ENCODE measurements at places on chromosomes 12 and 14.

DNA sequence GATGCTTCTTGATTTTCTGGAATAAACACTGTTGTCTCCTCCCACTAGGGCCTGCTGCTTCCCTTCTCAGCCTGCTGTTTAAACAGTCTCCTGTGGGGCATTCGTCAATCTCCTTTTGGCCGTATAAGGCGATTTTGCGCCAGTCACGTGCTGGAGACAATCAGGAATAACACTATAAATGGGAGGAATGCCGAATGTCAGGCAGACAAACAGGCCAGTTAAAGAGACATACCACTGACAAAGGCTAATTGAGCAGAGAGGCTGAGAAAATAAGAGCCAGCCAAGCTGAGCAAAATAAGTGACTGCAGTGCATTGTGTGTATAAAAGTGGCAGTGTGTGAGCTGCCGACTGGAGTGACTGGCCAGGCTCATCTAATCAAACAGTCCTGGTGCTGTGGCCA, 23.3 kb downstream of the DMAC2L start:
- no peak for DNase-seq

- peak; percentile 64 for DNase-seq
These were observed 179.6 kb upstream of the NUDT4 start for GRCh38 chr12:93198086-93198485.

DNA sequence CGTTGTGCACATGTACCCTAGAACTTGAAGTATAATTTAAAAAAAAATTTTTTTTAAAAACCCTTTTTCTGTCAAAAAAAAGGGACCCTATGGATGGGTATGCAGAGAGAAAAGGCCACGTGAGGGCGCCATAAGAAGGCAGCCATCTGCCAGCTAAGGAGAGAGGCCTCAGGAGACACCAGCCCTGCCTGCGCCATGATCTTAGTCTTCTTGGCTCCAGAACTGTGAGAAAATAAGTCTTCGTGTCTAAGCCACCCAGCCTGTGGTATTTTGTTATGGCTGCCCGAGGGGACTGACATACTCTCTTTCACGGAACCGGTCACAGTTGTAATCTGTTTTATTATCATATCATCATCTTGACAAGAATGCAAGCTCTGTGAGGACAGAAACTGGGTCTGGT, 174.8 kb downstream of the EFCAB11 start:
- no peak for DNase-seq

GRCh38 chr12:124279315-124279714, 15.6 kb upstream of the RFLNA start:
- DNase-seq, result no peak

GRCh38 chr12:93794738-93795137, 117.6 kb downstream of the CRADD start:
- DNase-seq, result no peak

DNA sequence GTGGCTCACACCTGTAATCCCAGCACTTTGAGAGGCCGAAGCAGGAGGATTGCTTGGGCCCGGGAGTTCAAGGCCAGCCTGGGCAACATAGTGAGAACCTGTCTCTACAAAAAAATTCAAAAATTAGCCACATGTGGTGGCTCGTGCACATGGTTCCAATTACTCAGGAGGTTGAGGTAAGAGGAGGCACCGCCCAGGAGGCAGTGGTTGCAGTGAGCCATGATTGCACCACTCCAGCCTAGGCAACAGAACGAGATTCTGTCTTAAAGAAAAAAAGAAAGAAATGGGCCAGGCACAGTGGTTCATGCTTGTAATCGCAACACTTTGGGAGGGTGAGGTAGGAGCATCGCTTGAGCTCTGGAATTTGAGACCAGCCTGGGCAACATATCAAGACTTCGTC, 33.5 kb downstream of the MAP1LC3B2 start:
- DNase-seq, result peak; percentile 45

- no peak for DNase-seq
These were observed 36.6 kb downstream of the TC2N start for GRCh38 chr14:91830777-91831176.

GRCh38 chr12:9076733-9077132, 39.0 kb downstream of the A2M start:
- DNase-seq, result no peak

GRCh38 chr12:104737791-104738301, 220.2 kb downstream of the SLC41A2 start:
- no peak for DNase-seq

DNA sequence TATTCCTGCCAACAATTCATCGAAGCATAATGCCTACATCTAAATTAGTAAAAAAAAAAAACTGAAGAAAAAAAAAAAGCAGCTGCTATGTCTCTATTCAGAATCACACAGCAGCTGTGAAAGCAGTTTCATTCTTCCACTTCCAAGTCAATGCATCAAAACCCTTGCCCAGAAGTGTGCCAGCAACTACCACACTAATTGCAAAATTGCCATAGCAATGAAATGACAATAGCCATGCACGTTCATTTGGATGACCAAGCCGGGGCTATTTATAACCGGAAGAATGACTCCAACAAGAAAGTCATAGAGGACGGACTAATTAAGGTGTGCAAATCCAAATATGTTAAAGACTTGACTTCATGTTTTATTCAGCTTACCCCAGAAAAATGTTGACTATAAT, 42.5 kb downstream of the SLC2A13 start:
- no peak for DNase-seq

GRCh38 chr12:69056743-69057515, 124.0 kb upstream of the CPM start:
- peak; percentile 87 for DNase-seq

DNA sequence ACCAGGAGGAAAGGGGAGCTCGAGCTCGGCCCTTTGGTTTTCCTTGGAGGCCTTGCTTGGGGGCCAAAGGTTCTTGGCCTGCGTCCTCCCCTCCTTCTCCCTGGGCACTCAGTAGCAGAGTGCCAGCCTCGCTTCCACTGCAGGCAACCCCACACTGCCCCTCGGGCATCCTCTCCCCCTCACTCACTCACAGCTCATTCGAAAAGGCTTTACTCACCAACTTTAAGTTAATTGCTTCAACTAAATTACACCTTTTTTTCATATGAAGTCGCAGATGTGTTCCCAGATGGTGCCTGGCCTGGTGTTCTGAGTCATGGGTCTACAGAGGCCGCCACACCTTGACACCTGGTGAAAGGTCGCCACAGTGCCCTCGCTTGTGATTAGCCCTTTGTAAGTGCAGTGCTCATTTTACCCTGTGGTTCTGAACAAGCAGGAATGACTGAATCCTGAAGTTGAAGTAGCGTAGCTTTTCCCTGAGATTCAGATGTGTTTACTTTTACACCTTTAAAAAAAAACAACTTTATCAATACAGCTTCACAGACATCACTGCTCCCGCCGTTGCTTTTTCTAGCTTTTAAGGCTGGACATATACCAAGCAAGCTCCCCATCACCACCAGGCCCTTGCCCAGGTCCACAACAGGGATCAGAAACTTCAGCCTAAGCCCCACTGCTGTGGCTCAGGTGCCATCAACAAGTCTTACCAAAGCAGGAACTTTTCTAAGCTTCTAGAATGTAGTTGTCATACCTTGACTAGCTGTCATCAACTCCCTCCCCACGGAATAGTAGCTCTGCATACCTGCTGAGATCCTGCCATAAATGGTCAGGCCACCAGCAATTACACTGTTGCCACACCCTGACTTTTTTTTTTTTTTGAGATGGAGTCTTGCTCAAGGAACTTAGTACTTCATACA, 20.3 kb upstream of the ADIPOR2 start:
- DNase-seq, result no peak

GRCh38 chr14:71246539-71246938, 339.3 kb downstream of the PCNX1 start:
- DNase-seq, result no peak

DNA sequence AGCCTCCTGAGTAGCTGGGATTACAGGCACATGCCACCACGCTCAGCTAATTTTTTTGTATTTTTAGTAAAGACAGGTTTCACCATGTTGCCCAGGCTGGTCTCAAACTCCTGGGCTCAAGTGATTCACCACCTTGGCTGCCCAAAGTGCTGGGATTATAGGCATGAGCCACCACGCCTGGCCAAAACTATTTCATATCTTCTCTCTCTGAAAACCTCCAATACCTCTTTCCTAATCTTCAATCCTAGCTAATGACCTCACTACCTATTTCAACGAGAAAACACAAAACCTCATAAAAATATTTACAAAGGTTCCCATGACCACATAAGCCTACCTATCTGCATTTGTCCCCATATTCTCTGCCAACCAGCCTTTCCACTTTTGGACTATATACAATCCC, 32.3 kb upstream of the ANKS1B start:
- no peak for DNase-seq

DNA sequence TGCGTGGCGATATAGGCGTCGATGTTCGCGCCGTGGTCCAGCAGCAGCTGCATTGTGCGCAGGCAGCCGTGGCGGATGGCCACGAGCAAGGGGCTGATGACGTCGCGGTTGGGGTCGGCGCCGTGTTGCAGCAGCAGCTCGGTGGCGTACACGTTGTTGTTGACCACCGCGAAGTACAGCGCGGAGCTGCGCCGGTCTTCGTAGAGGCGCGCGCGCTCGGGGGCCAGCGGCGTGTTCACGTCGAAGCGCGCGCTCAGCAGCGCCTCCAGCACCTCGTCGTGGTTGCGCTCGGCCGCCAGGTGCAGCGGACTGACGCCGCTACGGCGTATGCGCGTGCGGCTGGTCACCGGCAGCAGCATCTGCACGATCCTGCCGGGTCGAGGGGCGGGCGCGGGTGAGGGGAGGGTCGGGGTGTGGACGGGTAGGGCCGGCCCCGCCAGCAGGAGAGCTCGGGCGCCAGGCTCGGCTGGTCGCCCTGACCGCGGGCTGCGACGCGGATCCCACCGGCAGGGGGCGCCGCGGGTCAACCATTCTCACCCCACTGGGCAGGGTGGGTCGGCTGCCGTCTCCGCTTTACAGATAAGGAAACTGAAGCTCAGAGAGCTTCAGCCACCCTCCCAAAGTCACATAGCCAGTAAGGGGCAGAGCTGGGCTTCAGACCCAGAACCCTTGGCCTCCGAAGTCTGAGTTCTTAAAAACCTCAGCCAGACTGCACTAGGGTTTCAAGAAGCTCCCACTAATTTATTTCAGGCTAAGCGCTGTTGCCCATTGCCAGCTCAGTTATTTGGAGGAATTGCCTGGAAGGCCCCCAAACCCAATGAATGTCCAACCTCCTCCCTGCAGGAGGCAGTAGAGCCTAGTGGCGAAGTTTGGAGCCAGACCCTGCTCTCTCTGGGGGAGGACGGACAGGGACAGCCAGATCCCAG, 12.4 kb downstream of the FAM181A start:
- peak; percentile 85 for DNase-seq

DNA sequence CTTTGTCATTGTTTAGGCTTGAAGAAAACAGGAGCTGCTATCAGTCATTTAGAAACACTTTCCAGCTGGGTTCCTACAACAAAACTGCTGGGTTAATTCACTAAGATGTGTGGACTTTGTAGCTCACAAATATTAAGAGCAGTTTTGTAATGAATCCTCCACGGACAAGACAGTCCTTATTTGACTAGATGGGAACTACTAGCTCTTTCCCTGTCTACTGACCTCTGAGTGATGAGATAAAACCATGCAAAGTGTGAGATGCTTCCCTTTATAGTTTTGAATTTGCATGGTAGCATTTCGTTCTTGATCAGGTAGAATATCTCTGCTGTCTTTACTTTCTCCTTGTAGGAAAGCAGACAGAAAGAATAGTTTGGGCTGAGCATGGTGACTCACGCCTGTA, 72.9 kb upstream of the STXBP6 start:
- DNase-seq, result no peak

GRCh38 chr12:27511031-27511722, 12.8 kb upstream of the PPFIBP1 start:
- peak; percentile 57 for DNase-seq

- DNase-seq, result no peak
These were observed 53.6 kb downstream of the ERO1A start for GRCh38 chr14:52641745-52642144.

DNA sequence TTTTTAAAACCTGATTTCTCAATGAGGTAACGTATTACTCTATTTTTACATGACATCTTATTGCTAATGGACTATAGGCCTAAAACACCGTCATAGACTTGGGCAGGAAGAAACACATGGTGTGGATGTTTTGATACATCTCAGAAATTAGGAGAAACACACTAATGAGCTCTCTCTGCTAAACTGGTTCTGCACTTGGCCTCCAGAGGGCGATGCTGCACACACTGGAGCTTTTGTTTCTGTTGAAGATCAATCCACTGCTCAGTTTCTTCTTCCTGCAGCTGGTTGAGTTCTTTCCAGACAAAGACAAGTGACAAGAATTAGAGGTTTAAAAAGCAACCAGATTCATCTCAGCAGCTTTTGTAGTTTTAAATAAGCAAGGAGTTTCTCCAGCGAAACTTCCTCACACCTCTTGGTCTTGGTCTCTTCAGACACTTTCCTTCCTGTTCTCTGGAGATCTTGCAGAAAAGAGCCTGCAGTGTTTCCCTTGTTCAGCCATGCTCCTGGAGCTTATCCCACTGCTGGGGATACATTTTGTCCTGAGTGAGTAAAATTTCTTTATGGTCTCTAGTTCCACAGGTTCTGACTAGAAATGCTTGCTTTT, 178.5 kb upstream of the OR4E1 start:
- peak; percentile 29 for DNase-seq

- peak; percentile 47 for DNase-seq
These were observed 22.9 kb downstream of the DICER1 start for GRCh38 chr14:95134304-95134933.

DNA sequence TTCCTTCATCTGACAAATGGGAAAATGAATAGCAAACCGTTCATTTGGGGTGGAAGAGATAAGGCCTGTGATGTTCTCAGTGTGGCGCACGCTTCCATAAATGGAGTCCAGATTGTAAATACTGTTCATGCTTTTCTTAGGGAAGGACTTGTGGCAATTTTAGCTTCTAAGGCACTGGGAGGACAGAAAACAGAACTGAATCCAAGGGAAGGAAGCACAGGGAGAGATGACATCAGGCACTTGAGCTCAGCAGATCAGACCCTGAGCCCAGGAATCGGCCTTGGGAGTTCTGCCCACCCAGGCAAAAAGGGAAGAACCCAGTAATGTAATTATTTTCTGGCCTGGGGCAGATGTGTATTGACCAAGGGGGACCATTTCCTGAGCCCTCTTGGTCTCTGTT, 7.2 kb upstream of the SH2B3 start:
- DNase-seq, result no peak

GRCh38 chr12:94055528-94055927, 92.8 kb upstream of the PLXNC1 start:
- no peak for DNase-seq

DNA sequence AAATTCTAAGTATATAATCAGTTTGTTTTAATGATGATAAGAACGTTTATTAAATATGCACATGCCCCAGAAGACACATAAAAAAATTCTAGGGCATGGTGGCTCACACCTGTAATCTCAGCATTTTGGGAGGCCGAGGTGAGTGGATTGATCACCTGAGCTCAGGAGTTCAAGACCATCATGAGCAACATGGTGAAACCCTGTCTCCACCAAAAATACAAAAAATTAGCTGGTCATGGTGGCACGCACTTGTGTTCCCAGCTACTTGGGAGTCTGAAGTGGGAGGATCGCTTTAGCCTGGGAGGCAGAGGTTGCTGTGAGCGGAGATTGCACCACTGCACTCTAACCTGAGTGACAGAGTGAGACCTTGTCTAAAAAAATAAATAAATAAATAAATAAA, 4.0 kb downstream of the CD69 start:
- DNase-seq, result no peak
